Left cardiac atrium (tissue), 4 donors: ENCODE measurements at places on chromosomes 3 and 15. TPM values are rescaled to one million over a fixed set of nuclear protein-coding genes. Genes with fewer than 3 reads are reported as not detected.

The PPP2R3A gene
- total RNA-seq: 60.1 TPM

The C2CD4B gene
- total RNA-seq: 4.1 TPM

The SLC28A2 gene
- total RNA-seq: not detected

The SLC6A20 gene
- total RNA-seq: not detected

The CPNE4 gene
- 1.2 TPM for total RNA-seq

The FANCD2 gene
- 1.8 TPM for total RNA-seq

The MYO5C gene
- 17.1 TPM for total RNA-seq

The MYH15 gene
- total RNA-seq: 0.65 TPM

The LDHAL6B gene
- total RNA-seq: not detected

The SLC9C1 gene
- total RNA-seq: 1.4 TPM
